Activated CD4-positive, alpha-beta T cell treated with anti-CD3 and anti-CD28 coated beads for 48 hours (primary cell): ENCODE measurements at places on chromosomes 1 and 21.

- DNase-seq: no peak
Observed at GRCh38 chr1:110390692-110391245, at the start of gene SLC16A4. Gene SLC16A4, minus strand, starts transcription at chr1:110391026. Its CDS starts 1,703 bp downstream, at chr1:110389323.

DNA sequence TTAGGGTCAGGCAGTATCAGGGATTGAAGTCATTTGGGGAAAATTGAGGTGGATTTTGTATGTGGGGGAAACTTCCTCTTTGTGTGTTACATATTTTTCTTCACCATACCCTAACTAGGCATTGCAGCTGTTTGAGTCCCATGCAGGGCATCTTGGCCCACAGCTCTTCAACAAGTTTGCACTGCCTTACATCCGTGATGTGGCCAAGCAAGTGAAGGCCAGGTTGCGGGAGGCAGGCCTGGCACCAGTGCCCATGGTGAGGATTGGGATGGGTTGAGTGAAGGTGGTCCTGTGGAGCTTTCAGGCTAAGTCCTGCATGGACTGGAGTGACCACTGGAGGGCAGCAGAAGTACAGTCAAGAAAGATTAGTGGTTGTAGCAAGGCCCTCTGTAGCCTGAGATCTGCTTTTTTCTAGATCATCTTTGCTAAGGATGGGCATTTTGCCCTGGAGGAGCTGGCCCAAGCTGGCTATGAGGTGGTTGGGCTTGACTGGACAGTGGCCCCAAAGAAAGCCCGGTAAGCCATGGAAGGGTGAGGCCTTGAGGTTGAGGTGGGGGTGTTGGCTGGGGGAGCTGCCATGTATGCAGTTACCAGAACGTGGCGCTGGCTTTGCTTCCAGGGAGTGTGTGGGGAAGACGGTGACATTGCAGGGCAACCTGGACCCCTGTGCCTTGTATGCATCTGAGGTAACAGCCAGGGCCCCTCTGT is 2.4 kb downstream of the UROD start:
- DNase-seq: peak; percentile 88

DNA sequence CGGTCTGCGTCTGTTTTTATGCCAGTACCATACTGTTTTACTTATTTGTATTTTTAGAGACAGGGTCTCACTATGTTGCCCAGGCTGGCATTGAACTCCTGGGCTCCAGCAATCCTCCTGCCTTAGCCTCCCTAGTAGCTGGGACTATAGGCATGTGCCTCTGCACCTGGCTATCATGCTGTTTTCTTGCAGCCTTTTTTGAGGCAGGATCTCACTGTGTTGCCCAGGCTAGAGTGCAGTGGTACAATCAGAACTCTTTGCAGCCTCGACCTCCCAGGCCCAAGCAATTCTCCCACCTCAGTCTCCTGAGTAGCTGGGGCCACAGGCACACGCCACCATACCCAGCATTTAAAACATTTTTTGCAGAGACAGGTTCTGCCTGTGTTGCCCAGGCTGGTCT is 5.3 kb upstream of the LRRC39 start:
- no peak for DNase-seq

- no peak for DNase-seq
Observed at GRCh38 chr1:19940486-19941205, 17.2 kb upstream of the PLA2G2E start.
